ENCODE measurements at places on chromosomes 11 and 22. TPM values are rescaled to one million over a fixed set of nuclear protein-coding genes. Genes with fewer than 3 reads are reported as not detected.

DNA sequence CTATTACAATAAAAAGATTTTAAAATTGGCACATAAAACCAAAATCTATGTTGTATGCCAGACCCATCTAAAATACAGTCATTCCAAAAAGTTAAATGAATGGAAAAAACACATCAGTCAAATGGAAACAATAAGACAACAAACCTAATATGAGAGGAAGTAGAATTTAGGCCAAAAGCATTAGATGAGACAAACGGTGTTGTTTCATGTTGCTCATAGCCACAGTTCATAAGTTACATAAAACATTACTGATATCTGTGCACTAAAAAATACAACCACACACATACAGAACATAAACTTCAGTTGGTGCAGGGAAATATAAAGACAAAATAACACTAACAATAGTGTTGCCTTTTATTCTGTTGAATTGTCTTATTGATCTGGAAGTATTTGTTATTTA is 661.9 kb downstream of the CNTN5 start:
- no peak for DNase-seq
- no peaks in the 10 kb centered on the region for H3K4me1 ChIP-seq

- peaks cover 63% of the 10 kb centered on the region for H3K4me1 ChIP-seq
- H3K27me3 ChIP-seq, result no peaks in the 10 kb centered on the region
- DNase-seq, result peak; percentile 92
- peaks cover 77% of the 10 kb centered on the region for H3K36me3 ChIP-seq
These were observed 15.6 kb upstream of the MFNG start for GRCh38 chr22:37501610-37502341.

- H3K27me3 ChIP-seq, result peaks cover 10% of the 10 kb centered on the region
- no peak overlapping the region for H3K27ac ChIP-seq
- no peaks in the 10 kb centered on the region for H3K4me1 ChIP-seq
- no peak for DNase-seq
- no peaks in the 10 kb centered on the region for H3K36me3 ChIP-seq
- H3K4me3 ChIP-seq, result no peak overlapping the region
These were observed 11.5 kb downstream of the MRGPRX1 start for GRCh38 chr11:18927550-18928322.

DNA sequence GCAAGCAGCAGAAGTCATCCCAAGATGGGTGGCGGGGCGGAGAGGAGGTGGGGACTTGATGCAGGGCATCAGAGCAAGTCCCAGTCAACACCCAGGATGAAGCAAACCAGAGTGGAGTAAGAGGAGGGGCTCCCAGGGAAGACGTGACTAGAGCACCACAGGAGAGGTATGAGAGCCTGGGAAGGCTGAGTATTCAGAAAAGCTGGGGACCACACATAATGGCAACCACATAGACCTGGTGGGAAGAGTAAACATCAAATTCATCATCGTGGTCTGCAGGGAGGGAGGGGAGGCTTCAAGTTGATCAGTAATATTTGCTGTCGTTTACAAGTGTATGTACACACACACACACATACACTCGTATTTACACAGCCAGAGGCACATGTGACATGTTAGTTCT is 60.7 kb upstream of the CLTCL1 start:
- no peak for DNase-seq
- no peaks in the 10 kb centered on the region for H3K27me3 ChIP-seq
- no peaks in the 10 kb centered on the region for H3K4me1 ChIP-seq

- peaks cover 17% of the 10 kb centered on the region for H3K4me1 ChIP-seq
- no peaks in the 10 kb centered on the region for H3K27me3 ChIP-seq
- H3K27ac ChIP-seq, result no peak overlapping the region
- DNase-seq, result no peak
- no peak overlapping the region for H3K4me3 ChIP-seq
These were observed 6.3 kb downstream of the PPM1F start for GRCh38 chr22:21946262-21946925.

DNA sequence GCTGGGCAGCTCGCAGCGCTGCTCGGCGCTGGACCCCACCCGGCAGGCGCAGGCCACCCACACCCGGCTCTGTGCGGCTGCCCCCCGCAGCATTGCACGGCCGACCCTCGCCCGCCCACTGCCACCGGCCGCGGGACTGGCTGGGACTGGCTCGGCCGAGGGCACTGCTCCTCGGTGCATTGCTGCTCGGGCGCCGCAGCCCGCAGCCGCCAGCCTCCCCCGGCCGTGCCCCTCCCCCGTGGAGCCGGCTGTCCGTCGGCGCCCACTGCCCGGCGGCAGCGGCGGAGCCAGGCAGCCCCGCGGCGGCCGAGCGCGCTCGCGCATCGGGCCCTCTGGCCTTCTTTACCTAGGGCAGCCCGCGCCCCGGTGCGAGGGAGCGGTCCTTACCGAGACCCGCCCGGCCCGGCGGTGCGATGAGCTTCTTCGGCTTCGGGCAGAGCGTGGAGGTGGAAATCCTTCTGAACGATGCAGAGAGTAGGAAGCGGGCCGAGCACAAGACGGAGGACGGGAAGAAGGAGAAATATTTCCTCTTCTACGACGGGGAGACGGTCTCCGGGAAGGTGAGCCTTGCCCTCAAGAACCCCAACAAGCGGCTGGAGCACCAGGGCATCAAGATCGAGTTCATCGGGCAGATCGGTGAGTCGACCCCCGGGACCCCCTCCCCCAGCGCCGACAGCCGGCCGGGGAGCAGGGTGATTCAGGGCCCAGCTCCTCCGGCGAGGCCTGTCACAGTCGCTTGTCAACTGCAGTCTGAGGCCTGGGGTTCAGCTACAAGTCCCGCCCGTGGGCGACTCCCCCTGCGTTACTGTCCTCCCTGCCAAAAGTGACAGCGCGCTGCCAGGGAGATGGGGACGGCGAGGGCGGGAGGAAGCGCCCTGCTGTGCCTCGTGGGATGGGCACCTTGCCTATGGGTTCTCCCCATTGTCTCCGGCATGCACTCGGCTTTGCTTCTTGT is 516 bp downstream of the VPS26B start:
- H3K36me3 ChIP-seq, result peaks cover 33% of the 10 kb centered on the region
- no peaks in the 10 kb centered on the region for H3K27me3 ChIP-seq
- H3K4me1 ChIP-seq, result peaks cover 49% of the 10 kb centered on the region
- DNase-seq, result peak; percentile 29

- H3K36me3 ChIP-seq, result no peaks in the 10 kb centered on the region
- peaks cover 97% of the 10 kb centered on the region for H3K27me3 ChIP-seq
- no peaks in the 10 kb centered on the region for H3K4me1 ChIP-seq
- no peak for DNase-seq
These were observed 96.1 kb downstream of the SYT9 start for GRCh38 chr11:7347611-7348431.

PDGFB gene
- total RNA-seq, result 12.1 TPM

DNA sequence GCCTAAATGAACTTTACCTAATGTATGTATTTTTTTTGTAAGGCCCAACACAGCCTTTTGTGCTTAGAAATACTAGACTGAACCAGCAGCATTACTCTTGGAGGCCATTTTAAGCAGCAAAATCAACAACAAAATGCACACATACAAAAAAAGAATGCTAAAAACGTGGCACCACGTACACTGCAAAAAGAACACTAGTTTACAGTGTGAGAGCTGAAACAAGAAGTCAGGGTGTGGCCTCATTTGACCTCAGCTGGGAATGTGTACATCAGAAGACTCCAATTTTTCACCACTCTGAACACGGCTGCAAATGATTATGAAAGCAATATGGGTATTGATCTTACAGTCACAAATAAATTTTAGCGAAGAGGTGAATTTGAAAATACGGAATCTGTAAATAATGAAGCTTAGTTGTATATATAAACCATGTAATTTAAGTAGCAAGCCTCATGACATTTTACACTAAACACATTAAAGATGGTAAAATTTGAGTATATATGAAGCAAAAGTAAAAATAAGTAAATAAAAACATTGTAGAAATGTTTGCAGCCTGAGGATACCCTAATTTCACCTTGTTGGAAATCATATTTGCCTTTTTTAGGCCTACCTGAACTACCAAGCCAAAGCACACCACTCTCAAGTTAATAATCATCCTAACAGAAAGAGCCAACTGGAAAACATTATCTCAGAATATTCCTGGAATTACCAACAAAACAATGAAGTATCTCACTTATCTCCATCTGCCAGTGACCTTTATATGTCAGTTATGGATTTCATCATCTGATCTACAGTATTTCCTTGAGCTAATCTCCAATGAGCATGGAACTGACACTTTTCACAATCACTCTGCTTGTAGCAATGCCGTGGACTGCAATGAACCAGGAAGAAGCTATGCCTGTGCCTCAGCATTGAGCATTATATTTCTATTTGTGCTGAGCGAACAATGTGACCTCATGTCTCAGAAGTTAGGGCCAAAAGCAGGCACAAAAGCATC is 319.5 kb upstream of the FAT3 start:
- H3K27me3 ChIP-seq, result no peaks in the 10 kb centered on the region
- no peak overlapping the region for H3K4me3 ChIP-seq
- no peak overlapping the region for H3K27ac ChIP-seq
- no peaks in the 10 kb centered on the region for H3K4me1 ChIP-seq

DNA sequence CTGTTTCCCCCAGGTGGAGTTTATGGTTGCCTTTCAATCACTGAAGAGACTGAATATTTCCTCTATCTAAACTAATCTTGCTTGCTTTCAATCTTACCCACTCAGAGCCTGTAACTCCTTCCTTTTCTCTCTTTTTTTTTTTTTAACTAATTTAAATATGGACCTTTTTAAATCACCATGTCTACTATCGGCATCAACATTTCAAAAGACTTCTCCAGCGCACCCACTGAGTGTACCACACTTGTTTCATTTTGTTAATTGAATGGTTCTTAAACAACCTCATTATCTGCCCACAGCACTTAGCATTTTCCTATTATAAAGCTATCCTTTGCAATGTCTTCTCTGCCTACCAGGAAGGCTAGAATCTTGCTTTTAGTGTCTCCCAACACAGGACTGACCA is 1212.5 kb downstream of the LRRC4C start:
- no peak overlapping the region for H3K27ac ChIP-seq
- DNase-seq, result no peak
- H3K27me3 ChIP-seq, result no peaks in the 10 kb centered on the region
- H3K4me1 ChIP-seq, result no peaks in the 10 kb centered on the region
- H3K4me3 ChIP-seq, result no peak overlapping the region

- peaks cover 17% of the 10 kb centered on the region for H3K4me1 ChIP-seq
- peaks cover 53% of the 10 kb centered on the region for H3K27me3 ChIP-seq
- no peak overlapping the region for H3K4me3 ChIP-seq
These were observed 282.3 kb downstream of the KIRREL3 start for GRCh38 chr11:126718276-126718675.

SLC25A18 gene
- total RNA-seq, result 0.28 TPM

HTR3A gene
- not detected for total RNA-seq

TRPM5 gene
- total RNA-seq, result not detected

C11orf86 gene
- not detected for total RNA-seq

GRCh38 chr11:13141731-13142709 is 132.9 kb downstream of the RASSF10 start:
- no peaks in the 10 kb centered on the region for H3K27me3 ChIP-seq
- peak overlapping the region; percentile 79 for H3K27ac ChIP-seq
- DNase-seq, result no peak
- peaks cover 85% of the 10 kb centered on the region for H3K4me1 ChIP-seq
- peaks cover 10% of the 10 kb centered on the region for H3K36me3 ChIP-seq

LINC01488 gene
- total RNA-seq, result not detected

LMO2 gene
- total RNA-seq, result 1.3 TPM

SPI1 gene
- not detected for total RNA-seq

DNA sequence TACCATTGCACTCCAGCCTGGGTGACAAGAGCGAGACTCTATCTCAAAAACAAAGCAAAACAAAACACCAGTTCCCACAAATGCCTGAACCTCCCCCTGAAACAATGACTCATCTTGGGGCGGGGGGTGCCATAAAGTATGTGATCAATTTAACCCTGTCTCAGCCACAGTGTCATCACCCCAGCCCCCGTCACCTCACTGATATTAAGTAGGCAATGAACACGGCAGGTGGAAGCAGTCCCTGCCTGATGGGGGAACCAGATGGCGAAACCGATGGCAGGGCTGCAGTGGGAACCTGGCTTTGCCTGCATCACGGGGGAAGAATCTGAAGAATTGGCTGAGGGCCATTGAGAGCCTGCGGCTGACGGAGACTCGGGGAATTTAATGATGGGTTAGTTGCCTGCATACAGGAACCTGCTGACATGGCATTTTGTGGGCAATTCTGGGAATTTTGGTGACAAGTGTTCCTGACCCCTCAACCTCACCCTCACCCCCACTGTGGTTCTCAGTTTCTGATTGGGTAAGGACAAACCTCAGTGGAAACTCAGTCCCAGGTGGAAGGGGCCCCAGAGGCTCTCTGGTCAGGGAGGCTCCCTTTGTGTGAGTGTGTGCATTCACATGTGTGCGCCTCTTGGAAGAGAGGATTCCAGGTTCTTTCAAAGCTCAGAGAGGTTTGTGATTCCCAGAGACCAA is 39.1 kb upstream of the SHISAL1 start:
- no peaks in the 10 kb centered on the region for H3K4me1 ChIP-seq
- peaks cover 82% of the 10 kb centered on the region for H3K27me3 ChIP-seq
- peaks cover 10% of the 10 kb centered on the region for H3K36me3 ChIP-seq
- no peak overlapping the region for H3K4me3 ChIP-seq

DNA sequence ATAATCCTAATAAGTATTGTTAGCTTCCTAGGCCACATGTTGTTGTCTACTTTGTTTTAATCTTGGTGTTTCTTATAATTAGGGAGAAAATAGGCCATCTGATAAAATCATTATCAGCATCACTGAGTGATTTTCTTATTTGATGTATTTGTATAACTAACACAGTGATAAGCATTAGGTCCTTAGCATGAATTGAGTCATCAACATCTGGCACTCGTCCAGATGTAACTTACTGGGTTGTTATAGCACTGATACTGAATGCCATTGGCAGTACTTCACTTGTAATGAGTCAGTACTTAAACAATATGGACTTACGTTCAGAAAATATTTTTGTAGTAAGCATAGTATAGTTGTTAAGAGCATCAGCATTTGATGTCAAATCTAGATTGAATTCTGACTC is 16.2 kb downstream of the API5 start:
- no peak overlapping the region for H3K27ac ChIP-seq
- peaks cover 45% of the 10 kb centered on the region for H3K36me3 ChIP-seq
- peak; percentile 37 for DNase-seq
- peaks cover 9% of the 10 kb centered on the region for H3K4me1 ChIP-seq

ST14 gene
- total RNA-seq, result 174 TPM

DNA sequence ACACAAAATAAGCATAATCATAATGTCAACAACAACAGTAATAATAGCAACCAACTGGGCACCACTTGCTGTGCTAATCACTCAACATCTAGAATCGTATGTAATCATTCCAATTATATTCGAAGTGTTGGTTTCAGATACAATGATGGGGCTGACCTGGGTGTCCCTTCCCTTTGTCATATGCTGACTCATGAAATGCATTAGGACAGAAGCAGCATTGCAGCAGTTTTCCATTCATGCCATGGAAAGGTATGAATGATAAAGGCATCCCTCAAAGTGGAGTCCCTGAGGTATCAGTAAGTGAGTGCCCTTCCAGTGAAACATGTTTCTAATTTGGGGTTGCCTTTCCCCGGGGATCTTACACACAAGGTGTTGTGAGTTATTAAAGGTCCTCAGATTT is 46.3 kb upstream of the ANO3 start:
- no peaks in the 10 kb centered on the region for H3K27me3 ChIP-seq
- H3K36me3 ChIP-seq, result peaks cover 7% of the 10 kb centered on the region
- no peak for DNase-seq
- no peak overlapping the region for H3K4me3 ChIP-seq

GRCh38 chr11:68315171-68315920 is 3.0 kb downstream of the LRP5 start:
- H3K4me3 ChIP-seq, result peak overlapping the region; percentile 98
- H3K36me3 ChIP-seq, result peaks cover 41% of the 10 kb centered on the region
- peaks cover 41% of the 10 kb centered on the region for H3K4me1 ChIP-seq
- H3K27me3 ChIP-seq, result no peaks in the 10 kb centered on the region

Measured in Calu3 (cell line).